ENCODE measurements at places on chromosomes 2 and 18.

DNA sequence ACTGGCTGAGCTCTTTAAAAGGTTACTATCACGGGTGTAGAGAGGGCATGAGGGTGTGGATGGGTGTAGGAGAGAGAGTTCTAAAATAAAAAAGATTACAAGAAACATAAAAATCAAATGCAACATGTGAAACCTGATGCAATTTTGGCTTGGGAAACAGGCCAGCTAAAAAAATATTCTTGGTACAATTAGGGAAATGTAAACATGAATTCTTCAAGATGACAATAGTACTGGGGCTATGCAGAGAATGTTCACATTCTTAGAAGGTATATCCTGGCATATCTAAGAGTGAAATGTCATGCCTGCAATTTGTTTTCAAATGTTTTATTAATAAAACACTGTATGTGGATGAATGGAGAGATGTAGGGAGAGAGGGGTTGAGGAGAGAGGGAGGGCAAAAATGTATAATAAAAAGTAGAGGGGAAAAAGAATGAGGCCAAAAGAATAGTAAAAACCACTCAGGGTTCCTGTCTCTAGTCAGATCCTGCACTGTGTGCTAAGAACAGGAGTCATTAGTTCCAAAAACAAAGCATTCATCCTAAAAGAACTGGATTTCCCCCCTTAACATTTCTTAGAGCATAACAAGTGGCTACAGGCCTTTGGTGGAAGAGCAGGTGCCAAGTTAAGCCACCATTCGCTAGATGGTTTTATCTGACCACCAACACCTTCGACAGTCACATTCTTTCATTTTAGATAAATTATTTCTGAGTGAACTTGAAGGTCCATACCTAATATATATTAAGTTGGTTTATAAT, 77.3 kb downstream of the LPIN2 start:
- DNase-seq, result no peak

DNA sequence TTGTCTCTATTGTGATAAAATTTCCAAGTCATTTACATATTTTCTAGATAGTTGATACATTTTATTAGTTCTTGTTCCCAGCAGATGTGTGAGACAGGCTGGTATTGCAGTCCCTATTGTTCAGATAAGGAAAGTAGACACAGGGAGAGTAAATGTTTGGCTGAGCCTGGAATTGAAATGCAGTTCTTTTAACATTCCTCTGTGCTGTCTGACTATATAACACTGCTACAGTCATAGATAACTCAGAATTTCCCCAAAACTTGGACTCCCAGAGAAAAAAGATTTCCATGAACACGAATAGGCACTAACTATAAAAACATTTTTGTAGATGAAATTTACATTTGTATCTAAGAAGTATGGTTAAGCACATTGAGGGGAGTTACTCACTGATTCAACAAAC, 71.4 kb downstream of the PLCL1 start:
- no peak for DNase-seq

DNA sequence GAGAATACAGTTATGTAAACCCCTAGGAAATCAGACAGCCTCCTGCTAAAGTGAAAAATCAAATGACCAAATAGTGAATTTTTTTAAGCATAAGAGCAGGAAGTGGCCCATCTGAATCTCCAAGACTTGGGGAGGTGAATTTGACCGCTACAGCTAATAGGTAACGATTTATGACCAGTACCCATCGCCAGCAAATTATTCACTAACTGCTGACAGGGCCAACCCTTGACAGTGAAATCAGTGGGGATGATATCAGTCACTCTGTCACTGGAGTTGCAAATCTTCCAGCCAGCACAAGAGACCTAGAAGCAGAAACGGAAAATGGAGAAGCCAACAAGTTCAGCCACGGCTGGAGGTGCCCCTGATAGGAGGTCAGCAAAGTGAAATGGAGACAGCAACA, 164.3 kb upstream of the PIK3C3 start:
- DNase-seq, result no peak

DNA sequence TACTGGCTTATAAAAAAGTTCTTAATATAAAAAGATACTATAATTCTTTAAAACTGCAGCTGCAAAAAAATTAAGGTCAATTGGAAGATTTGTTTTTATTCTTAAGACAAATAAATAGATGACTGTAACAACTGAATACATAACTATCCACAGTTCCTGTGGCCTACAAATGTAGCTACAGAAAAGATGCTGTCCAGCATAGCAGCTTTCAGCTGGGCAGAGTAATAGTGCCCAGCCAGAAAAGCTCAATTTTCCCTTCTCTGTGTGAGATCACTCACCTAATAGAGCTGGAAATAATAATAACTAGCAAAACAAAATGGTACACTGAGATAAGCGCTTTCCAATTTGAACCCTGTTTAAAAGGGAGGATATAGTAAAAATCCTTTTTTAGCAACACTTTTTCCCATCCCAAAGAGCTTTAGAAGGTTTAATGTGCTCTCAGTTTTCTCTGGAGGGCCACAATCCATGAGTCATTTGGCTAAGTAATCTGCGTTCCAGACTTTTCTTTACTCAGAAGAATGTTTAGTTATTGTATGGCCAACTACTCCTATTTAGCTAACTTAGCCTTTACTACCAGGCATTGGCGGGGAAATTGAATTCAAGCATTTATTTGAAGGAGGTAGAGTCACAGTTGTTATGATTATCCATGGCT, 158.1 kb upstream of the SLC39A10 start:
- no peak for DNase-seq

- DNase-seq, result no peak
These were observed 4.0 kb upstream of the RMC1 start for GRCh38 chr18:23499291-23499781.

GRCh38 chr2:38066421-38067115, 9.4 kb downstream of the CYP1B1 start:
- no peak for DNase-seq

DNA sequence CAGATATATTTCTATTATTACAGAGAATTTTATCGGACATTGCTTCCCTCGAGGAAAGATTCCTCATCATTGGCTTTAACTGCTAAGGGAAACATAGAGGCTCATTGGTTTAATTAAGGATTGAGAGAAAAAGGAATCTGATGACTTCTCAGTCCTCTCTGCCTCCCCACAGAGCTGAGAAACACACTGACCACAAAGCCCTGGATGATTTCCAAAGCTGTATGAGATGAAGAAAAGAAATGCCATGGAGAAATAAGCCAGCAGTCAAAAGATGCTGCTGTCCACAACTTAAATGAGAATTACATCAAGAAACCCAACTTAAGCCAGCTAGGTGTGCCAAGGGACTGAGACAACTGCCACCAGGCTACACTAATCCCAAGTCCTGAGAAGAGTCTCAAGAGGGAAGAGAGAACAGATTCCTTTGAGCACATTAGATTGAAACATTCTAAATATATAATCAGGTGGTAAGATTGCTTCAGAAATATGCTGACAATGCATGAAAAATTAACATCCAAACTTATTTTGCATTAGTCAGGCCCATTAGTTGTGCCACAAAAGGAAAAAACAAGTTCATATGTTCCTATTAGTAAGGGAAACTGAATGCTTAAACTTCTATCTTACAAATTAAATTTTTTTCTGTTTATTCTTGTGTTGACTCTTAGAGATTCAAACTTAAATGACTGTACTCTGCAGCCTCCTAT, 308.1 kb upstream of the CYRIA start:
- no peak for DNase-seq

DNA sequence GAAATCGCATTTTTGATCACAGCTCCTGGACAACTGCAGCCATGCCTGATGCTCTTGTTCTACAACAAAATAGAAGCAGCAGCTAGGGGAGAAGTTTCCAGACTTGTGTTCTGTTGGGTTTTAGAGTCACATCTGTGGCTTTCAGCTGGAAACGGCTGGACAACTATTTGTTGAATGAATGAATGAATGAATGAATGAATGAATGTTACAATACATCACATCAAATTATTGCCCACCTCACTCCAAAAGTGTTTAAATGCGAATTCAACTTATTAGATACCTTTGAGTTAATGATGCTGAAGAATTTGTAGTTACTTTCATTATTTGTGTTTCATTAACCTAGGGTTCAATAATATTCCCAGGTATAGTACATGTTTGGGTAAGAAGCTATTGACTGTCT, 8.5 kb upstream of the METTL21A start:
- no peak for DNase-seq

DNA sequence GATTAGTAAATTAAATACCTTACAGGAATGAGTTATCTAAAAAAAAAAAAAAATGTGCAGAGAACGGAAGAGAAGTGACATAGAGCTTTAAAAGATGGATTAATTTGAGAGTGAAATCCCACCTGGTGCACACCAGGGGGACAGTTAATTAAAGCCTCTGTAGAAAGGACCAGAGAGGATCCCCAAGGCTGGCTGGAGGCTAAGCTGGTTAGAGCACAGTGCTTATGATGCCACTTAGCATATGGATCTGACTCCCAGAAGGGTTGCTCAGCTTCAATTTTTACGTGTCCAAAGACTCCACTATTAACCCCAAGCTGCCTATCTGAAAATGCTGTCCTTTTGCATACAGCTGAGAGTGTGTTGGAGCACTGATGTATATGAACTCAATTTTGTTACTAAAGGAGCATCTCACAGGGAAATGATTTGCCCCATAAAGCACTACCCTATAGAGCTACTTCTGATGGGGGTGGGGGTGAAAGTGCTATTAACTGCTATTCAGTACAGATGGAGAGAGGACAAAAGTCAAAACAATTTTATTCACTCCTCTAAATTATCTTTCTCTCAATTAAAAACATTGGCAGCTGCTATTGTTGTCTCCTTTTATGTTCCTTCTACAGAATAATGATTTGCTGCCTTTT, 15.2 kb upstream of the SLC8A1 start:
- no peak for DNase-seq

DNA sequence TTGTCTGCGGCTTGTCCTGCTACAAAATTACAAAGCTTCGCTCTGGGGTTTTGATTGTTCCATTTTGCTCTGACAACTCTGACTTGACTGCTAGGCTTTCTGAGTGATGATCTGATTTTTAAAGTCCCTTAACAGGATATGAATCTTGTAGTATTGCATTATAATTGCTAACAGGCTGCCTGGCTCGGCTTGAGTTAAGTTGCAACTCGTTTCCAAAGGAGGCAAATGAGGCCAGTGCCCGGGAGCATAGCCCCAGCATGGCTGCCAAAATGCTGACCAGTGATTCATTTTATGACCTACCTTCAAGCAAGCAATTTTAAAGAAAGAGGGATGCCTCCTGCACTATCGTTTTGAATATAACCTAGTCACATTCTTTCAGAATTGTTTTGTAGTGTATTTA, 135.4 kb downstream of the COL6A3 start:
- no peak for DNase-seq

DNA sequence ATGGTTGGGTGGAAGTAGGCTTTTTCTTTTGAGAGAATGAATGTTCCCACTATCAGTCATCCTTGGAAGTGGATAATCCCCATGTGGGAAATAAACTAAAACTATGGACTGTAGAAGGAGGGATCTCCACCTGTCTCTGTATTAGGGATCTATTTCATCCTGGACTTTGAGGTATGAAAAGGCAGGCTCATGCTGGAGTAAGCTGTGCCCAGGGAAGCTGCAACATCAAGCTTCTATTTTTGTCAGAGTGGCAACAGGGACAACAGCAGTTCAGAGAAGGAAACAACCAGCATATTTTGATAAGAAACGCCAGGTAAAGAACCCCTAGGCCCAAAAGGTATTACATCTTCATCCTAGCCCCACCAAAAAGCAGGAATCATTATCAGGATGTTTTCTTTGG, 122.0 kb downstream of the MDH1 start:
- no peak for DNase-seq

GRCh38 chr2:120878970-120879369, 143.3 kb downstream of the GLI2 start:
- no peak for DNase-seq

DNA sequence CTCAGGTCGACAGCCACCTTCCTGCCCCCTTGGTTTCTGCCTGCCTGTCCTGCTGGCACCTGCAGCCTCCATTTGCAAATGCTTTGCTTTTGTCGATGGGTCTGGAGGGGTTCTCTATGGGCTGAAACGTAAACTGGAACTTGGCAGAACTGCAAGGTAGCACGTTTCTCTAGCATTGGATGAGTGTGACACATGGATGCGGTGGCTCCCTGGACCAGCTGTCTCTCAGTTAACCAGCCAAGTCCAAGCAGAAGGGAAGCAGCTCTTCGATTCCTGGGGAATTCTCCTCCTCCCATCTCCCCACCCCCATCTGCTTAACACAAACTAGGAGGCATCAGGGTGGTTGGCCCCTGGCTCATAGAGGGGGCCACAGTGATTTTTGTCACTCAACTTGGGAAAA, 57.3 kb downstream of the ITGB1BP1 start:
- no peak for DNase-seq

DNA sequence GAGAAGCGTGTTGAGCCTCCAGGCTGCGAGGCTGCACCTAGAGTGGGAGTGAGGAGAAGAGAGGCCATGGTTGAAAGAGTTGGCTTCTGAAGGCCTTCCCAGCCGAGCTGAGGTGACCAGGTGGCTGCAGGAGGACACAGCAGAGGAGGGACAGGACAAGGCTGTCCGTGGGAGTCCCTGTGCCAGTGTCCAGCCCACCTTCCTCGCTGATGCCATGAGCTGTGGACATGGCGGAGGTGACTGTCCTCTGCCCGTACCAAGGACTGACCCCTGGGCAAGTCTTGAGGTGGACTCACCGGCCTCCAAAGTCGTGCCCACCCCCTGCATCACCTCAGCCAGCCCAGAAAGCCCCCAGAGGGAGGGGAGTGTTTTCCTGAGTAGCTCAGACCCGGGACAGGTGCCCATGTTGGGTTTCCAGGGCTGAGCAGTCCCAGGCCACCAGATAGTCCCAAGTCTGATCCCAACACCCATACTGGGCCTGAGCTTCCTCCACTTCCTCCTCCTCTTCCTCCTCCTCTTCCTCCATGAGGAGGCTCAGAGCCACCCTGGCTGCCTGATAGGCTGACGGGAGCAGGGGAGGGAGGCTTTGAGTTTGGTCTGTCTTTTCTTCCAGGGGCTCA, 43.0 kb upstream of the FOSL2 start:
- DNase-seq, result no peak

GRCh38 chr2:136057023-136057801, 60.7 kb downstream of the CXCR4 start:
- DNase-seq, result no peak

DNA sequence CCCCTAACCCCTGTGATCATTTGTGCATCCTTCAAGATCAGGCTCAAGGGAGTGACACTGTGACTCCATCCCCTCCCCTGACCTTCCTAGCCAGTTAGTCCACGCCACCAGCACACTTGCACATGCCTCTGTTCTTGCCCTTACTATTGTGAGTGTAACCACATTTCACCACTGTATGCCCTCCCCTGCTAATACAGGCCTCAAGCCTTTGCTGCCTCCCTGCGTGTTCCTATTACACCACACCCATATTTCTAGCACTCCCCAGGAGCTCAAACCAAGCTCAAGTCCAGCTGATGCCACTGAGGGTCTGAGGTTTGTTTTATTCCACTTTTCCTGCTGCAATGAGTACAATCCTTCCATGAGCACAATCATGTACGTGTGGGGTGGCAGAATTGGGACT, 288.9 kb upstream of the FBXO11 start:
- DNase-seq, result no peak

GRCh38 chr2:197867033-197867432, 62.6 kb downstream of the PLCL1 start:
- no peak for DNase-seq

GRCh38 chr2:48755473-48755872, at the start of gene LHCGR:
Gene LHCGR (minus strand): TSS chr2:48755724. CDS start chr2:48755671, 53 bp downstream.
- no peak for DNase-seq

GRCh38 chr2:58798676-58799208, 557.6 kb upstream of the FANCL start:
- DNase-seq, result no peak

All from HAP-1 (cell line).